Right forelimb (tissue), 1 donor: ENCODE measurements at places on chromosomes 4 and X.

DNA sequence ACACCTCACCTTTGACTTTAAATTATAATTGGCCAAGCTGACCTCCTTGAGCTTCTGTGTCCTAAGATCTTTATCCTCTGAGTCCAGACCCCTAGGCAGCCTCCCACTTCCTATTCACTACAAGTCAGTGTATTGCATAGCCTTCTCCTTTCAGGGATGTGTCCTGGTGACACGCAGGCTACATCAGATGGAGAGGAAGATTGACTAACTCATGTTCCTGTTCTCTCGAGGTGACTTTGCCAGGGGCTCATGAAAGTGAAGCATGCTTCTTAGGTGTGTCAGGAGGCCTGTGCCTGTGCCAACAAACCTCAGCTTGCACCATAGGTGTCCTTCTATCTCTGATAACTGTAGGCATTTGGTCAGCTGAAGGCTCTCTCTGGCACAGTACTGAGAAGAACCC is 195.7 kb upstream of the HS3ST1 start:
- DNase-seq = no peak

DNA sequence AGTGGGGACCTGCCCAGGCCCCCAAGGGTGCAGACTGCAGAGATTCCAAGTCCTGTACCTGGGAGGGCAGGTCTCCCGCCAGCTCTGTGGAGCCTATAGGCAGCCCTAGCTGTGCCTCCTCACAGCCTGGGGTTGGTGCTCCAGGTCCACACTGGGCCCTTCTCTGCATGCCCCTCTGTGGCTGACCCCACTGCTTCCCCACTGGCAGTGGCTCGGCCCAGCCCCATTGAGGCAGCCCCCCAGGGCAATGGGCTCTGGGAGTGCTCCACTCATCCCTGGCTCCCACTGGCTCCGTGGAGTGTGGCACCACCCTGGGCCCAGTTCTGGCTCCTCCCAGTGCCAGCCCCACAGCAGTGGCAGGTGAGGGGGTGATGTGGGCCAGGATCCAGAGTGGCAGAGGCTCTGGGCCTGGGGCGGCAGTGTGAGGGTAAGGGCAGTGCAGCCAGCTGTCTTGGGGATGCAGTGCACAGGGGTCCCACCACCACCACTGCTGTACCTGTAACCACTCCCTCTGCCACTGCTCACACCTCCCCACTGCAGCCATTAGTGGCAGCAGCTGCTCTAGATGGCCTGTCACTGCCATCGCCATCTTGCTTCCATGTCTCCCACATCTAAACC is 312.2 kb downstream of the GPM6A start:
- no peak for DNase-seq

DNA sequence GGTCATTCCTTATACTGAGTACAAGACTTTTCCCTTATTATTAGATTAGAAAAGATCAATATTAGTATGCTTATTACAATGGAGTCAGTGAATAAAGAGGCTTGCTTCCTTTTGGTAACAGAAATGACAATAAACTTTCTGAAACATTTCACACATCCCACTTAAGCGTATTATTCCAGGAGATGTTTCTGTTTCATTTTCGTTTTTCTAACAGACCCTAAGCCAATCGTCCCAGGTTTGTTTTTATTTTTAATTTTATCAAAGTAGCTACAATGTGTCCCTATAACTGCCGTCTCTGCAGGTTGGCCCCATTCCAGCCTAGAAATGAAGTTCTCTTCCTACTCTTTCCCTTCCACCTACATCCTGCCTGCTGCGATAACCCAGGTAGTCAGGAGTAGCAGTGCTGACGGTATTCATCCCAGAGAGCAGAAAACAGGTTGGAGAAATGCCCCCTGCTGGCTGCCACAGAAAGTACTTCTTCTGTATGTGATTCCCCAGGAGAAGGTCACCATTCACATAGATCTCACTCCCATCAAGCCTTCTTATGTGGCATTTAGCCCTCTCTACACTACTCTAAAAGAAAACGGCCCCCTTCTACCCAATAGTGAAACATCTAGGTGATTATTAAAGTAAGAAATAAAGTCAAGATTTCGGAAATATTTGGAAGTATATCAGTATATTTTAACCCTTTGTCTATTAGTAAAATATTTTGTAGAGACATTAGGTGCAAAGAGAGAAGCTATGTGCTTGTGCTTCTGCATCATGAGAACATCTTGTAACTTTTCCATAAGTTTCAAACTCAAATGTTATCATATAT is 40.4 kb downstream of the ENPEP start:
- peak; percentile 57 for DNase-seq

DNA sequence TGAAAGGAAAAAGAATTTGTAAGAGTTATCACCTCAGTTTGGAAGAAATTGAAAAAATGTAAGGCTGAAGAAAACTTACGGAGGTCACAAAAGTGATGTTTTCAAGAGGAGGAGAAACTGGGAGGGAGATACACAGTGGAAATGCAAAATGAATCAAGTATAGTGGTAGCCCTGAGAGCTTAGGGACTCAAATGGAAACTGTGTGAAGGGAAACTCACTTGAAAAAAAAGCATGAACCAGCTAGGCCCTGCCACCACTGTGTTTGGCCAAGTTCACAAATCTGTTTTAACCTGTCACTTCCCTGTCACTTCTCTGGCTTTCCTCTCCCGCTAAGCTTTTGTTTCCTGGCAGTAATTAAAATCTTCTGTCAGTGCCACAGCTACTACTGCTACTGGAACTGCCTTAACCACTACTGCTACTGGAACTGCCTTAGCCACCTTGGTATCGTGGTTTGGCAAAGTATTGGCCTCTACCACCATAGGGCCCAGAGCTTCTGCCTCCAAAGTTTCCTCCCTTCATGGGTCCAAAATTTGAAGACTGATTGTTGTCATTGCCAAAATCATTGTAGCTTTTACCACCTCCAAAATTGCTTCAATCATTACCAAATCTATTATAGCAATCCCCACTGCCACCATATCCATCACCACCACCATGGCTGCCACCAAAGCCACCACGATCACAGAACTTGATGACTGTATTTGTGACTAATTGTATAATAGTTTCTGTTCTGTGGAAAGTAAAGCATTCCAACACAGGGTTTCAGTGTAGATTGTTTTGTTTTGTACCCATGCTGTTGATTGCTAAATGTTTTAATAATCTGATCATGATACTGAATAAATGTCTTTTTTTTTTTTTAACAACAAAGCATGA is 41.5 kb downstream of the SMARCA5 start:
- no peak for DNase-seq

GRCh38 chr4:36439556-36439955 is 158.1 kb downstream of the DTHD1 start:
- no peak for DNase-seq

- peak; percentile 15 for DNase-seq
These were observed 30.3 kb upstream of the CLDN24 start for GRCh38 chr4:183352546-183352945.

DNA sequence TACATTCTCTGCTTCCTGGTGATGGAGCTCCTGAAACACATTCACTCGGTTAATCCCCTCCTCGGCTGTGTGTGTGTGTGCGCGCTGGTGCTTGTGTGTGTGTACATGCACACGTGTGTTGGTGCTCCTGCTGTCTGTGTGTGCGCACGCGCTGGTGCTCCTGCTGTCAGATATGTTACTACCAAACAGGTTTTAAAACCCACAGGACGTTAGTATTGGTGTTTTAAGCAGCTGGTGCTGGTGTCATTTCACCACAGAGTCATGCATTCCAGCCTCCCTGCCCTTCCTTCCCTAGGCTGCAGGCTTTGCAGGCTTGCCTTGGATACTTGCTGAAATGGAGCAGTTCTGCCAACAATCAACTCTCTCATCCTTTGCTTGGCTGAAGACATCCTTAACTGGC is 48.1 kb upstream of the CPLX1 start:
- no peak for DNase-seq

DNA sequence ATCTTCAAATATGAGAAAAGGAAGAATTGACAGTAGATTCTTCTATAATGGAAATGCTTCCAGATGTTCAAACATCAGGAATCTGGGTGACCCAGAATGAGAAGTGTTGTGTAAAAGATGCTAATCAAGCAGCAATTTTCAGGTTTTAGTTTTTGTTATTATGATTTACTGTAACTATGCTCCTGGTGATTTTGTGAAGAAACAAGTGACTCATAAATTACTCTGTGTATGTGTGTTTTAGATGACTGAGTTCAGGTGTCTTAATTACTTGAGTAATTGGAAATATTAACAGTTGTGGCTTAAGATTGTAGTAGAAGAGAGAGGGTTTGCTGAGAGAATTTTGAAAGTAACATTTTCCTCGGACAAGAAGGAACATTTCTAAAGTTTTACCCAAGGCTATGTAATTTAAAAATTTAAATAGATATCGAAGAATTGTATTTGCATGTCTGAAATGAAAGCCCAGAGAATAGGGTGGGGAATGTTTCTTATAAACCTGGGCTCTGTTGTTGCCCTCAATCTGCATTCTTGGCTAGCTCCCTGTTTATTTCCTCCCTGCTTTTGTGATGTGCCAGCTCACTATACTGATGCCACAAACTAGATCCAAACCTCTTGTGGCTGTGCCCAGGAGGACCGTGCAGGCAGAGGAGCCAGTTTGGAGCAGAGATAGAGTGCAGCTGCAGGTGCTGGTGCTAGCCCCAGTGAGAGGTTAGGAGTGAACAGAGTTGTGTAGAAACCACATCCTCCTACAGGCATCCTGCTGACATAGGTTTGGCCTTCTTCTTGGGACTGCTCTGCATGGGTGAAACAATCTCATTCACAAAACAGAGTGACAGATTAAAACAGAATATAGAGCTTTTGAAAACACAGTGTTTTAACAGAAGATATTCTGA is 25.4 kb upstream of the TNIP3 start:
- DNase-seq = no peak

GRCh38 chr4:47561331-47561730 is 76.3 kb downstream of the ATP10D start:
- no peak for DNase-seq

GRCh38 chr4:6957994-6958393 is 48.4 kb downstream of the TBC1D14 start:
- no peak for DNase-seq

GRCh38 chr4:160316036-160316435 is 1213.2 kb downstream of the RAPGEF2 start:
- no peak for DNase-seq

GRCh38 chr4:67550451-67550850 is 5.1 kb upstream of the CENPC start:
- DNase-seq = no peak

DNA sequence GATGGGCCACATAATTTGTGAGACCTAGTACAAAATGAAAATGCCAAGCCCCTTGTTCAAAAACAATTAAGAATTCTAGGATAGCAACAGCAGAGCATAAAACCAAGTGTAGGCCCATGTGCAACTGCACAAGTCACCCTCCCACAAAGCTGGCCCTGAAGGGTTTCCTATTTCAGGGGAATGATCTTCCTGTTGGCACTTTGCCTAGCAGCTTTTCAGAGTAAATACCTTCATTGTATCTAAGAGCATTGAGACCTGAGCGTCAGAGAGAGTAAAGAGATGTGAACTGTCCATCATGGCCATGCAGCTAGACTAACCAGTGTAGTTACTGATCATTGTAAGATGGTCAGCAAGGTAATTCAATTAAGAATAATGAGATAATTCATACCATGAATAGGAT is 113.6 kb downstream of the CNKSR2 start:
- DNase-seq = no peak

- no peak for DNase-seq
These were observed 1591.4 kb upstream of the PCDH7 start for GRCh38 chr4:29128810-29129209.

DNA sequence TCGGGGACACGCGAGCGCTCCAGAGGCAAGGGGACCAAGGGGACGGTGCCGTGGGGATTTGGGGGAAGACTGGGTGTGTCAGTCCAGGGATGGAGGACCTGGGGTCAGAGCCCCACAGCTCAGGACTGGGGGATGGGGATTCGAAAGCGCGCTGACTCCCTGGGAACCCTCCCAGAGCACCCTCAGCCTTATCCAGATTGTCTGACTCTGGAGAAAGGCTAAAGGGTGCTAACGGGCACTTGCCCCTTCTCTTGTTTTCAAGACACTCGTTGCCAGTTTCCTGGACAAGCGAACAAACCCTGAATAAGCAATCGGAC is 1.1 kb downstream of the DOCK11 start:
- DNase-seq = no peak

- no peak for DNase-seq
These were observed 20.7 kb downstream of the PAK3 start for GRCh38 chrX:111116666-111117065.

GRCh38 chrX:136697156-136697555 is 49.2 kb downstream of the CD40LG start:
- no peak for DNase-seq

DNA sequence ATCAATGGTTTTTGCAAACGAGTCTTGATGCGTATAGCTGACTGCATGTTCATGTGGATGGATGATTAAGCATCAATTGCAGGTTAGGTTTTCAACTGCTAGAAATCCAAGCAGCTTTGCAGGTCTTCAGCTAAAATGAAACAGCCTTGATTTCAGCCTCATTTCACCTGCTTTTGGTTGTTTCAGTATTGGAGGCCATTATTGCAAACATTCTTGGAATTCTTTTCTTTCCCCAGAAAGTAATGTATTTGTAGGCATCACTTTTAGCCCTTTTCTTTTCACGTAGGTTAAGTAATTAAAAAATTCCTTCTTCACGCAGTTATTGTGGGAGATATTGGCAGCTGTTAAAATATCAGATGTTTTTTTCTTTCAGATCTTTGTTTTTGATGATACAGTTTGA is 8.8 kb downstream of the ZAR1 start:
- DNase-seq = no peak

GRCh38 chr4:41750626-41751448 is 2.3 kb upstream of the PHOX2B start:
- DNase-seq = peak; percentile 44

DNA sequence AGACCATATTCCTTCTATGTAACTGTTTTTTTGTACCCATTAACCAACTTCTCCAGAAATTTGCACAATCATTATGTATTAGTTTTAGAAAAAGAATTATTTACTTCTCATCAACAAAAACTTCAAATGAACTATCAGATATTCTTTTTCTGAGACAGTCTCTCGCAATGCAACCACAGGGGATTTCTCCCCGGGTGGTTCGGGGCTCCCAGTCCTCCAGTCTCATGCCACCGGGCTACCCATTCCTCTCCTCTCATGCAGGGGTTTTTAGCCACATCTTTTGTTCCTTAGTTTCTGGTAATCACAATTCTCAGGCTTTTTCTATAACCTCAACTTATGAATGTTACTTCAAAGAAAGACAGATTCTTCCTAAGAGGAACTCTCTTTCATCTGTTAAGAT is 46.6 kb upstream of the CLNK start:
- no peak for DNase-seq

GRCh38 chr4:184385705-184386141 is 88.6 kb downstream of the IRF2 start:
- DNase-seq = no peak
